Osteoblast (primary cell): ENCODE measurements at places on chromosomes 5 and 9. TPM values are rescaled to one million over a fixed set of nuclear protein-coding genes. Genes with fewer than 3 reads are reported as not detected.

Gene PTPRD
- total RNA-seq: 23.9 and 24.8 TPM in 2 replicates

DNA sequence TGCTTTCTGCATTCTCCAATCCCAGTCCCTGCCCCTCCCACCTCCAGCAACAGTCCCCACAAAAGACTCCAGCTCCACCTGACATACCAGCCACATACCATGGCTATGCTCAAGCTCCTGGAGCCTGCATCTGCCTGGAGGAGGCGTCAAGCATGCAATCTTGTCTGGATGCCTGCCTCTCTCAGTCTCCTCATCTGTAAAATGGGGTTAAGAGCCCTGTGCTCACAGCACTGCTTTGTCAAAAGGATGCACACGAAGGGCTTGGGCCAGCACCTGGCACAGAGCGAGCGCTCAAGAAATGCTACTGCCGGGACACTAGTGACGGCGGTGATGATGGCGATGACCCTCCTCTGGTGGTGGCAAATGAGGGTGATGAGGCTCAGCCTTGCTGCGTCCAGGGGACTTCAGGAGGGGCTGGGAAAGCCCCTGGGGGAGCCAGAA is 202.9 kb upstream of the IER5L start:
- no peaks in the 10 kb centered on the region for H3K36me3 ChIP-seq
- H3K27ac ChIP-seq: no peak overlapping the region
- no peak overlapping the region for H3K4me3 ChIP-seq
- DNase-seq: peak; percentile 69
- H3K27me3 ChIP-seq: no peaks in the 10 kb centered on the region

DNA sequence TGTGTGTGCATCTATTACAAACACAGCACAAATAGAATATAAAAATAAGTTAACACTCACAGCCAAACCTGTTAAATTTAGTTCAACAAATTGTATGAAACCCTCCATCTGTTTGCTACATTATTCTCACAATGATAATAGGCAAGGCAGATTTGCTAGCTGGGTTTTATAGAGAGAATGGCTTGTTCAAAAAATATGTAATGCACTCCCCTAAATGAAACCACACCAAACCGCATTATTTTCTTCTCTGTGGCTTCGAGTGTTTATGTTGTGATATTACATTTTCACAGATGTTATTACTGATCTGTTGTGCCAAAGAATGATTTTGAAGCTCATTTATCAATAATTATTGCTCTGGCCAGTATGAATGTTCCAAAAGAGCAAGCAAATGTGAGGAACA is 92.9 kb downstream of the SPATA31D1 start:
- no peaks in the 10 kb centered on the region for H3K4me1 ChIP-seq
- no peak overlapping the region for H3K27ac ChIP-seq
- no peak for DNase-seq
- peaks cover under 1% of the 10 kb centered on the region for H3K27me3 ChIP-seq
- no peaks in the 10 kb centered on the region for H3K36me3 ChIP-seq

DNA sequence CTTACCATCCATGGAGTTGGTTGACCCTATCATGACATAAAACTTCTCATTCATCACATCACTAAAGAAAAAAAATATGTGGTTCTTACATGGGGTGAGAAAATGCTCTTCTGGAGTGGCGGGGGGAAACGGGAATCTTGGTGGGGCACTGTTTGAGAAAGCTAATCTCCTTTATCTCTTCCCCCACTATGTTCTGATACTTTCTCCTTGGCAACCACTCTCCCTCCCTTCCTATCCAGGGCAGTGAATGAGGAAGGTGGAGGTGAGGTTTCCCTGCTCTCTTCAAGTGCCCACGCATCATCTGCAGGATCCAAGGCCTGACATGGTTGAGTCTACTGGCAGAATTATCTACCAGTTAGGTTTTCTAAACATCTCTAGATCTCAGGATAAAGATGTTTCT is 220.8 kb upstream of the TBCA start:
- no peak for DNase-seq
- H3K4me3 ChIP-seq: no peak overlapping the region
- no peaks in the 10 kb centered on the region for H3K36me3 ChIP-seq

Gene SPATA31A3
- total RNA-seq: not detected in 2 replicates

DNA sequence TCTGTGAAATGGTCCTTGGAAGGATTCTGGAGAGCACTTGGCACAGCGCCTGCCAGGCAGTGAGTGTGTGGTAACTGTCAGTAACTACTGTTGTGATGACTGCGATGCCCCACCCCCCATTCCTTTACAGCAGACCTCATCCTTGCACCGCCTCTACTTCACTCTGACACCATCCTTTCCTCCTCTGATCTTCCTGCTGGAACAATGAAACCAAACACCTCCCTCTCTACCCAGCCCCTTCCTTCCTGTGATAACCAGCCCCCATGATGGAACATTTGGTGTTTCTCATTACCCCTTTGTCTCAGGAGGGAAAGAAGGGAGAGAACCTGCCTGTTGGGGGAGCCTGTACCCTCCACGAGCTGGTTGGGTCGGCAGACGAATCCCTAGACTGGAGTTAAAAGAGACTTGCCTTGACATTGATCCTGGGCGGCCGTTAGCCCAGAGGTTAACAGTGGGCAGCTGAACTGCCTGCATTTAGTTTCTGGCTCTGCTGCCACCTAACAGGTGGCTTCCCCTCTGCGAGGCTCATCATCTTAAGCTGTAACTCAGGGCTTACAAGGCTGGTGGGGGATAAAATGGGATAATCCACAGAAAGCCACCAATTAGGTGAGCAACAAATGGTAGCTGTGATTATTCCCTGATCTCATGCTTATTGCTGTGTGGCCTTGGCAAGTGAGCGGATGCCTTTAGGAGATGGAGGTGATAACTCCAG is 34.2 kb upstream of the GRPEL2 start:
- DNase-seq: peak; percentile 84
- no peak overlapping the region for H3K27ac ChIP-seq
- H3K36me3 ChIP-seq: no peaks in the 10 kb centered on the region
- H3K4me1 ChIP-seq: no peaks in the 10 kb centered on the region
- no peaks in the 10 kb centered on the region for H3K27me3 ChIP-seq

GRCh38 chr5:121315786-121316185 is 535.9 kb upstream of the FTMT start:
- H3K4me1 ChIP-seq: no peaks in the 10 kb centered on the region
- H3K36me3 ChIP-seq: no peaks in the 10 kb centered on the region
- H3K27me3 ChIP-seq: no peaks in the 10 kb centered on the region
- H3K4me3 ChIP-seq: no peak overlapping the region

Gene EQTN
- total RNA-seq: not detected in 2 replicates

- no peaks in the 10 kb centered on the region for H3K36me3 ChIP-seq
- peak overlapping the region; percentile 44 for H3K27ac ChIP-seq
- H3K27me3 ChIP-seq: no peaks in the 10 kb centered on the region
- no peak overlapping the region for H3K4me3 ChIP-seq
Observed at GRCh38 chr5:129951039-129951438, 46.8 kb downstream of the CHSY3 start.

DNA sequence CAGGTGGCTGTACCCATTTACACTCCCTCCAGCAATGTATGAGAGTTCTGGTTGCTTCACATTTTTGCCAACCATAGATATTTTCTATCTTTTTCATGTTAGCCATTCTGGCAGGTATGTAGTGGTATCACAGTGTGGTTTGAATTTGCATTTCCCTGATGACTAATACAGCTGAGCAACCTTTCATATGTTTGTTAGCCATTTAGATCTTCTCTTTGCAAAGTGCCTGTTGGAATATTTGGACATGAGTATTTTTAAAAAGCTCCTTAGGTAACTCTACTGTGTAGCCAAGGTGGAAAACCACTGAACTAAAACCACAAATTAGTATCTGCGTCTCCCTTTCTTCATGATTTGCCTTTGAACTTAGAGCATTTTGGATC is 31.9 kb downstream of the IRF1 start:
- H3K4me3 ChIP-seq: no peak overlapping the region
- no peaks in the 10 kb centered on the region for H3K36me3 ChIP-seq
- H3K27ac ChIP-seq: peak overlapping the region; percentile 85
- DNase-seq: no peak

- H3K27ac ChIP-seq: no peak overlapping the region
- no peaks in the 10 kb centered on the region for H3K27me3 ChIP-seq
- no peak for DNase-seq
- peaks cover 11% of the 10 kb centered on the region for H3K4me1 ChIP-seq
- H3K4me3 ChIP-seq: no peak overlapping the region
Observed at GRCh38 chr5:158549311-158549710, 550.4 kb downstream of the EBF1 start.

- H3K4me1 ChIP-seq: peaks cover 14% of the 10 kb centered on the region
- no peaks in the 10 kb centered on the region for H3K27me3 ChIP-seq
- DNase-seq: peak; percentile 42
- H3K27ac ChIP-seq: no peak overlapping the region
- H3K36me3 ChIP-seq: no peaks in the 10 kb centered on the region
Observed at GRCh38 chr5:93058309-93058708, 522.7 kb downstream of the NR2F1-AS1 start.

DNA sequence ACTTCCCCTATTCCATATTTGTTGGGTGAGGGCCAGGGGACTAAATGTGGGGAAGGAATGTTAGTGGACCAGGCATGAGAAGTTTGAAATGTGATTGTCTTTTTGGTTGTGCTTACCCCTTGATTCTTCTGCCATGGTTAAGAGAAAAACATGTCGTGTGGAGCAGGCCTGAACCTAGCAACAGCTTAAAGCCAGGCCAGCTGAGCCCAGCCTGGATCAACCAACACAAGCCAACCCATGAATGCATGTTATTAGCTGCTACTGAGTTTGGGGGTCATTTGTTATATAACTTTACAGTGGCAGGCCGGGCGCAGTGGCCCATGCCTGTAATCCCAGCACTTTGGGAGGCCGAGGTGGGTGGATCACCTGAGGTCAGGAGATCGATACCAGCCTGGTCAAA is 52.4 kb upstream of the TRIO start:
- H3K27me3 ChIP-seq: no peaks in the 10 kb centered on the region
- H3K4me3 ChIP-seq: no peak overlapping the region
- H3K4me1 ChIP-seq: no peaks in the 10 kb centered on the region
- no peaks in the 10 kb centered on the region for H3K36me3 ChIP-seq
- H3K27ac ChIP-seq: no peak overlapping the region

Gene CCDC192
- total RNA-seq: not detected in 2 replicates

GRCh38 chr9:110640736-110641135 is 27.9 kb upstream of the MUSK start:
- peak overlapping the region; percentile 52 for H3K27ac ChIP-seq
- H3K4me1 ChIP-seq: peaks cover 15% of the 10 kb centered on the region
- H3K36me3 ChIP-seq: no peaks in the 10 kb centered on the region
- H3K4me3 ChIP-seq: no peak overlapping the region
- H3K27me3 ChIP-seq: no peaks in the 10 kb centered on the region
- no peak for DNase-seq

DNA sequence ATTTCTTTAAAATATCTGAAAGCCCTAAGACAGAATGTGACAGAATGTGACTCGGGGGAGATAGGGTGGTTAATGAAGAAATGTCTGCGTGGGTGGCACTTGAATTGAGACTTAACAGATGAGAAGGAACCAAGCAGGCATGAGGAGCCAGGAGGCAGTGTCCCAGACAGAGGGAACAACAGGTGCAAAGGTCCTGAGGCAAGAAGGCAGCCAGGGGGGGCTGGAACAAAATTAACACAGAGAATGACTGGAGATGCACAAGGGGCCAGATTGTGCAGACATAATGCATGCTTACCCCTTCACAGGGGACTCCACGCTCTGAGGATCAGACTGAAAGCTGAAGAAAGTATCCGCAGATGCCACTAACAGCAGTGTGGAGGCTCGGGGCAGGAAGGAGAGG is 1.7 kb downstream of the LMAN2 start:
- peaks cover 15% of the 10 kb centered on the region for H3K4me1 ChIP-seq
- peaks cover 6% of the 10 kb centered on the region for H3K36me3 ChIP-seq
- peak; percentile 39 for DNase-seq
- no peak overlapping the region for H3K27ac ChIP-seq
- no peaks in the 10 kb centered on the region for H3K27me3 ChIP-seq

Gene SH3TC2
- total RNA-seq: 0.59 and 0.72 TPM in 2 replicates

Gene JAKMIP2
- 1.1 and 1.2 TPM in 2 replicates for total RNA-seq

DNA sequence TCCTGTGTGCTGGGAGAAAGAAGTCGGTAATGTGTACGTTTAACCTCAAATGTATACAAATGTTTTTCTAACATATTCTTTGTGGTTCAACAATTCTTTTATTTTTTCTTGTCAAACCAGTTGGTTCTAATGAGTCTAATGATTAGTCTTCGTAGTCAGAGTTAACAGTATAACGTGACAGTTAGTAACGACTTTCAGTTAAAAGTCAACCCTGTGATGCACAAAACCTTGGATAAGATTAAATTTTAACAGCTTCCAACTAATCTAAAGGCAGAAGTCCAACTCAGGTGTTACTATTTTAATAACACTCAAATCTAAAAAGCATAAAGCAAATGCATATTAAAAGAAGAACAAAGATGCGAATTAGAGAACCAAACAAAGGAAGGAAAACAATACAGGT is 47.0 kb downstream of the SEMA6A start:
- H3K4me3 ChIP-seq: no peak overlapping the region
- H3K36me3 ChIP-seq: no peaks in the 10 kb centered on the region
- H3K4me1 ChIP-seq: no peaks in the 10 kb centered on the region

DNA sequence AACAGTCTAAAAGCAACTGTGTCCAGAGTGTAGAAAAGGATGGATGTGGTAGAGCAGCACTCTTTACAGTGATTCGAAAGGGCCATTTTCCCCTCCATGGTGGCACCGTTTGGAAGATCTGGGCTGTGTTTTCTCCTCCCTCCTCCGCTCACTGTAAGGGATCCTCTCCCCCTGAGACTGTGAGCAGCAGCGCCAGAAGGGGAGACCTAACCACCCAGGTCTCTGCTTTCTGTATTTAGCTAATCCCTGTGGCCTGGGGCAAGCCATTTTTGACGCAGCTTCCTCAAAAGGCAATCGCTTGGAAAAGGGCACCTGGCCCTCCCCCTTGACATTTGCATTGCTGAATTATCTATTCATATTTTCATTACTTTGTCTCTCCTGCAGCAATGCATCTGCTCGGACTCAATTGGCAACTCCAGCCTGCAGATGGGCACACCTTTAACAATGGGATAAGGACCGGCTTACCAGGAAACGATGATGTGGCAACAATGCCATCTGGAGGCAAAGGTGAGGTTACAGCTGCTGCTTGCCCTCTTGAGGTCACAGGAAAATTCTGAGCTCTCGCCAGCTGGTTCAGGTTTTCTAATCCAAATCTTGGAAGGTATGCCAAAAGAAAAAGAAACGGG is 244.3 kb upstream of the WWC1 start:
- DNase-seq: no peak
- H3K4me3 ChIP-seq: no peak overlapping the region
- no peaks in the 10 kb centered on the region for H3K27me3 ChIP-seq
- H3K36me3 ChIP-seq: no peaks in the 10 kb centered on the region

GRCh38 chr9:32723789-32724325 is 59.5 kb upstream of the TMEM215 start:
- DNase-seq: no peak
- no peaks in the 10 kb centered on the region for H3K27me3 ChIP-seq
- no peak overlapping the region for H3K4me3 ChIP-seq
- H3K4me1 ChIP-seq: no peaks in the 10 kb centered on the region
- H3K27ac ChIP-seq: no peak overlapping the region

Gene FOXI1
- not detected in 2 replicates for total RNA-seq

GRCh38 chr5:1386274-1386717 is 41.4 kb upstream of the CLPTM1L start:
- DNase-seq: peak; percentile 93
- H3K27ac ChIP-seq: no peak overlapping the region
- peak overlapping the region; percentile 67 for H3K4me3 ChIP-seq
- H3K36me3 ChIP-seq: no peaks in the 10 kb centered on the region
